ENCODE measurements at places on chromosomes 2 and 18.

GRCh38 chr2:186709529-186710450 lies 15.9 kb downstream of the FAM171B start:
- DNase-seq: no peak

- DNase-seq: no peak
Observed at GRCh38 chr2:74959106-74959751, 786 bp downstream of the POLE4 start.

DNA sequence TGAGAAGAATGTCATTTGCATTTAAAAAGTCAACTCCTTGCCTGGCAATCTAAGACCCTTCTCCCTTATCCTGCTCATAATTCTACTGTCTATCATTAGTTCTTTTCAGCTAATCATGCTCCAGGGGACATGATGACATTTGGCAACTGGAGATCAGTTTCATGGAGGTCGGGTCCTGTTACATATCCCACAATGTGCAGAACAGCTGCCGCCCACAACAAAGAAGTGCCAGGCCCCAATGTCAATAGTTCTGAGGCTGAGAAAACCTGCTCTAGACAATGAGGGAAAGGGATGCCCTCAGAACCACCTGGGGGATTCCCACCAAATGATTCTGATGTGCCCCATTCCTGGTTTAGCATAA lies 53.4 kb upstream of the IL1RL1 start:
- no peak for DNase-seq

GRCh38 chr2:174544156-174544555 lies 53.4 kb downstream of the WIPF1 start:
- DNase-seq: no peak

- DNase-seq: no peak
Observed at GRCh38 chr2:210387074-210387473, 72.1 kb upstream of the MYL1 start.

DNA sequence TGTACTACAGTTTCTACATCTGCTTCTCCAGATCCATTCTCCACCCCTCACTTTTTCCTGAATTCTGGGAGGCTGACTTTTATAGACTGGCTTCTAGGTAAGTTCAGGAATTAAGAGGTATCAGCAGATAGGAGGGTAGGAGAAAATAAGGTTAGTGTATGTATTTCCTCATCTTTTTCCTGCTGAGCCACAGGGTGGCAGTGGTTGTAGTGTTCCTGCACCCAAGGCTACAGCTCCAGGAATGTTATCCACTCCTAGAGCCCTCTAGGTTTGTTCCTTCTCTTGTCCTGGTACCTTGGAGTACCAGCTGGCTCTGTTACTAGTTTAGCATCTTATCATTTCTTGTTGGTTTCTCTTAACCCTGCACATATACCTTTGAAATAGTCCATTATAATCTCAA lies 40.7 kb upstream of the C2orf66 start:
- DNase-seq: peak; percentile 47

DNA sequence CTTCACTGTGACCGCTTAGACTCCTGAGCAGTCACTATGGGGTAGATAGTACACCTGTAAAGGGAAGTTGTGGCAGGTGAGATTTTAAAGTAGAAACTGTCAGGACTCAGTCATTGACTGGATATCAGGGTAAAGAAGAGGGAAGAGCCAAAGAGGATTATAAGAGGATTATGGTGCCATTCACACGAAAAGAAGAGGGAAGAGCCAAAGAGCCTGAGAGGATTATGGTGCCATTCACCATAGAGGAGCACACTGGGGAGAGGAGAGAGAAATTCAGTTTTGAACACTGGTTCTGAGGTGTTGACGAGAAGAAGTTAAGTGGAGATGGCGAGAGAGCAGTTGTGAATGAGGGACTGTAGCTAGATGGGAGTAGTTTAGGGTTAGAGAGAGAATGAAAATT lies 16.9 kb upstream of the KCNJ13 start:
- no peak for DNase-seq
